ENCODE measurements at places on chromosomes 4 and X. TPM values are rescaled to one million over a fixed set of nuclear protein-coding genes. Genes with fewer than 3 reads are reported as not detected.
A peak's percentile ranks its signal among the peaks of the same experiment; 100 is the strongest.

GRCh38 chr4:105102016-105102415, 44.7 kb upstream of the TET2 start:
- no peak overlapping the region for H3K27ac ChIP-seq
- H3K27me3 ChIP-seq = peaks cover 11% of the 10 kb centered on the region
- no peaks in the 10 kb centered on the region for H3K36me3 ChIP-seq
- no peak overlapping the region for H3K4me3 ChIP-seq
- no peaks in the 10 kb centered on the region for H3K4me1 ChIP-seq
- DNase-seq = no peak

DNA sequence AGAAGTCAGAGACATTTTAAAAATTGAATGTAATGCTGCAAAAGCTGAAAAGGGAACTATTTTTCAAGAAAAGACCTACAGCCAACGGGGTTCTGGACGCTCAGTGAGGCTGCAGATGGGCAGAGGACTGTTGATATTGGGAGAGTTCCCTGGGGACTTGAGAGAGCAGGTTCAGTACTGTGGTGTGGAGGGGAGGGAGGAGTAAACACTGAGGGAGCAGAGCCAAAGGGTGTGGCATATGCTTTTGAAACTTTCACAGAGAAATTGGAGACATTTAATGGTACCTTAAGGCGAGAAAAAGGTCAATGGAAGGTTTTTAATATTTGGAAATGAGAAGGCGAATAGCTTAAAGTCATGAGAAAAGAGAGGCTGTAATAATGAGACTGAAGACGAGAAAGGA, 62.2 kb upstream of the GPM6A start:
- no peak overlapping the region for H3K27ac ChIP-seq
- H3K4me3 ChIP-seq = no peak overlapping the region
- H3K36me3 ChIP-seq = no peaks in the 10 kb centered on the region
- no peaks in the 10 kb centered on the region for H3K4me1 ChIP-seq
- no peaks in the 10 kb centered on the region for H3K27me3 ChIP-seq
- no peak for DNase-seq

DNA sequence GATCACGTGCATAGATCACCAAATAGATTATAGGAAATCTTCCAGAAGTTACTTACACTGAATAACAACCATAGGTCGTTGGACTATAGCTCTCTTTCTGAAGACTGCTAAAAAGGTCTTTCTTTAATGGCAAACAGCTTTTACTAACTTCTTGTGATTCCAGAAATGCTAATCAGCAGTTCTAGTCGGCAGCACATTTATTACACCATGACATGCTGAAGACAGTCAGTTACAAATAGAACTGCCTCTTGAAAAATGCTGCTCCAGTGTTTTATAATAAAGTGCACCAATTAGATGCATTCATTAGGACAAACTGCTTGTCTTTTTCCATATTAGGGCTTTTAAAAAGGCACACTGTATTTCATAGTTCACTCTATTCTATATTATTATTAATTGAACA, 488.2 kb downstream of the PABPC4L start:
- no peaks in the 10 kb centered on the region for H3K4me1 ChIP-seq
- no peak for DNase-seq
- H3K36me3 ChIP-seq = no peaks in the 10 kb centered on the region
- H3K27ac ChIP-seq = no peak overlapping the region

GRCh38 chrX:1466971-1467561, 14.4 kb upstream of the ASMTL start:
- H3K27me3 ChIP-seq = no peaks in the 10 kb centered on the region
- H3K4me3 ChIP-seq = peak overlapping the region; percentile 70
- H3K36me3 ChIP-seq = peaks cover 42% of the 10 kb centered on the region
- peaks cover 84% of the 10 kb centered on the region for H3K4me1 ChIP-seq
- peak; percentile 61 for DNase-seq

DNA sequence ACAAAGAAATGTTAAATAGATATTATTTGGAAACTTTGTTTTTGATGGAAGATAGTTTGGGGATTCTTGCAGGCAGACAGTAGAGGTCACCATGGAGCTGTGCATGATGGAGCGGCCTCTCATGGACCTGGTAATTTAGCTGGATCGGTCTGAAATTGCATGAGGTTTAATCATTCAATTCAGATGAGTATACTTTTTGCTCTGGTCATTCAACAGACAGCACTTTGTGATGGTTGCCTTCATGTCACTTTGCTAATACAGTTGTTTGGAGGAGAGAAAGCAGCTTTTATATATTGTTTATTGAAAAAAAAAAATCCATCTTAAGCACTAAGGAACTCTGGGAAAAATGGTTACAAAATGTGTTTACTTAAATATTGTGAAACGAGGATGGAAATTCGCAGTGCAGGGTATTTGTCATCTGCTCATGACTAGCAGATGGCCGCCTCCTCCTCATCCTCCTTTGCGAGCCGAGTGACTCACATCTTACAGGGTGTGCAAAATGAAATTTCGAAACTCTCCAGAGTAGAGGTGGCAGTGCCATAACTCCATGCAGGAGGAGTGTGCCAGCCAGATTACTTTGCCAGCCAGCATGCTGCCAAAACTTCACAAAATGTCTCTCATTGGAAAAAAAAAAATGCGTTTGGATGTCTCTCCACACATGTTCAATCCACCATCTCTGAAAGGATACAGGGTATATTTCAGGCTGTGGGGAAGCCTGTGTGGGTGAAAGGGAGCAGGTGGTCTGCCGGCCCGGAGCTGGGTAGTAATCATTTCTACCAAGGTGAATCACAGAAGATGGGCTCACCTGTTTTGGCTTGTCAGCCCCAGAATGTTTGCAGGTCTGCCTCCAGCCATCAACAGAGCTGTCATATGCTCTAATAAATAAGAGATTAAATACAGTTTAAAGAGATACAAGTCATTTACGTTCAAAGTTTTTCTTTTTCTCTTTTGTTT, 314.9 kb upstream of the DIPK2B start:
- H3K4me1 ChIP-seq = peaks cover 8% of the 10 kb centered on the region
- H3K27me3 ChIP-seq = no peaks in the 10 kb centered on the region
- no peak overlapping the region for H3K27ac ChIP-seq
- no peak overlapping the region for H3K4me3 ChIP-seq
- H3K36me3 ChIP-seq = no peaks in the 10 kb centered on the region

MAMLD1 gene
- 2.0 TPM for total RNA-seq
